Activated T-cell treated with anti-CD3 and anti-CD28 coated beads for 48 hours (primary cell): ENCODE measurements at places on chromosomes 12 and 14.

DNA sequence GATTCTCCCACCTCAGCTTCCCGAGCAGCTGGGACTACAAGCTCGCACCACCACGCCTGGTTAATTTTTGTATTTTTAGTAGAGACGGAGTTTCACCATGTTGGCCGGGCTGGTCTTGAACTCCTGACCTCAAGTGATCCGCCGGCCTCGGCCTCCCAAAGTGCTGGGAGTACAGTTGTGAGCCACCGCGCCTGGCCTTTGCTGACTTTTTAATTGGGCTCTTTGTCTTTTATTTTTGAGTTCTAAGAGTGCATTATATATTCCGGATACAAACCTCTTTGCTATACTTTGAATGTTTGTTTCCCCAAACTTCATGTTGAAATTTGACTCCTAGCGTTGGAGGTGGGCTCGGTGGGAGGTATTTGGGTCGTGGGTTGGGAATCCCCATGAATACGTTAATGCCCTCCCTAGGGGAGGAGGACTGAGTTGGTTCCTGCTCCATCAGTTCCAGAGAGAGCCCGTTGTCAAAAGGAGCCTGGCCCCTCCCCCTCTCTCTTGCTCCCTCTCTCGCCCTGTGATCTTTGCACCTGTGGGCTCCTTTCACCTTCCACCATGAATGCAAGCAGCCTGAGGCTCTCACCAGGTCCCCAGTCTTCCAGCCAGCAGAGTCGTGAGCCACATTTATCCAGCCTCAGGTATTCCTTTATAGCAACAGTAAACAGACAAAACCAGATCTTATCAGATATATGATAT is 103.2 kb upstream of the EVL start:
- DNase-seq: no peak

DNA sequence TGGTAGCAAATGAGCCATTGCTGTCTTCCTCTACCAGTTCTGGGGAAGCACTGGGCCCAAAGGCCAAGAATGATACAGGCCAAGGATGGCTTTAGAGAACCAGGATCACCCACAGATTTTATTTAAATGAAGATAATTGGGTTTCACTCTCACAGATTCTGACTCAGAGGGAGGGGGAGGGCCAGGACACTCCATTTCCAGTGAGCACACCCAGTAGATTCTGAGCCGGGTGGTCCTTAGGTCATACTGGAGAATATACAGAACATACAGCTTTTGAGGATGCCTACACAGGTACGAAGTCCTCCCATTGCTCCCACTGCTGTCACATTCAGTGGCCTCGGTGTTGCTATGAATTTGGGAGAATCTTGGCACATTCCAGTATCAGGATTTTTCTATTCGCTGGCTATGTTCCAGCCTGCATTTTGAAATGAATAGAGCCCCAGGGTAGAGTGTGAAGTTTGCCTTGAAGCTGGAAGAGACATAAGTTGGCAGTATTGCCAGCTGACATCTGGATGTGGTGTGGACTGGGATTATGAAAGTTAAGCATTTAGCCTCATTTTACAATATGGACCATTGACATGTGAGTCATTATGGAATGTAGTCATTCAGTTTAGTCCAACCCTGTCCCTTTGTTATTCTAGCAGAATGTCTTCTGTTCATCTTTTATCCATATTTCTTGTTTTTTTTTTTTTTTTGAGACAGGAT is 45.8 kb upstream of the POC1B start:
- DNase-seq: no peak

- no peak for DNase-seq
Observed at GRCh38 chr14:35223927-35224326, 68.3 kb upstream of the PSMA6 start.

- no peak for DNase-seq
Observed at GRCh38 chr14:87002776-87003175, 990.2 kb downstream of the GALC start.

DNA sequence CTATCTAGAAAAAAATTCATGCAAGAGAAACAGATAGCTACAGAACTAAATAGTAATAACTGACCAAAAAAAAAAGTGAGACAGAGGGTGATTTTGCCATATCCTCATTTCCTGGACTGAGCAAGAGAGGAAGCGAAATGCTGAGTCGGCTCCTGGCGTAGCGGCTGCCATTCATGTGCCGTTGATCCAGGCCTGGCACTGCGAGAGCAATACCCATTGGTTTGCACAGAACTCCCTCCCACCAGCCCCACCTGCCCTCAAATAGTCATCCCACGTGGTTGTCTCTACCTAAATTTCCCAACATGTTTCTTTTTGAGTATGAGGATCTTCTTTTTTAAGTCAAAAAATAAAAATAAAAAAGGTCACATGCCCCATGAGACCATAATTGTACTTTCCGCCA is 9.4 kb upstream of the WNT5B start:
- no peak for DNase-seq

GRCh38 chr12:7130701-7131501 is 730 bp downstream of the CLSTN3 start:
- DNase-seq: peak; percentile 34

DNA sequence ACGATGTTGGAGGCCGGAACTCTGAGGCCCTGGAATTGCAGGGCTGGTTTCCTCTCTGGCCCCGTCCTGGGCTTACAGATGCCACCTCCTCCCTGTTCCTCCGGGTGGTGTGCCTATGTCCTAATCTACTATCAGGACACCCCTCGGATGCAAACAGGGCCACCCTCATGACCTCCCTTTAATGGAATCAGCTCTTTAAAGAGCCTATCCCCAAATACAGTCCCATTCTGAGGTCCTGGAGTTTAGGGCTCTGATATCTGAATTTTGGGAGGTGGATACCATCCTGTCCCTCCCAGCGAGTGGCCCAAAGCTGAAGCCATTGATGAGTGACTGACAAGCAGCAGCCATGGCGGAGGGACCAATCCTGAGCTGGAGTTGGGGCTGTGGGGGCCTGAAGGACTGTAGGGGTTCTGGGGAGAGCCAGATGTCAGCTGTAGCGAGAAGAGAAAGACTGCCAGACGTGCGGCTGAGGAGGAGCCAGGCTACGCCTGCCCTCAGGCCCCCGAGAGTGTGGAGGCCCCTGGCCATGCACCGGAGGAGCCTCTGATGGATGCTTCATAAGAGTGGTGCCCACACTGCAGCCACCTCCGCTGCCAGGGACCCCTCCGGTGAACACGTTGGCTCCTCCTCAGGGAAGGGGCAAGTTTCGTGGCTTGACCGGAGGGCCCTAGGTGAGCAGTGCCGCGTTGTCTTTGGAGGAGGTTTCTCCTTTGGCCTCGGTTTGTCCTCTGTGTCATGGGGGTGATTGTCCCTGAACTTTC is 100.2 kb downstream of the KIF26A start:
- DNase-seq: no peak

- no peak for DNase-seq
Observed at GRCh38 chr12:118325081-118325480, 47.6 kb downstream of the TAOK3 start.

GRCh38 chr12:121232977-121233627 is 23.2 kb downstream of the P2RX4 start:
- no peak for DNase-seq

DNA sequence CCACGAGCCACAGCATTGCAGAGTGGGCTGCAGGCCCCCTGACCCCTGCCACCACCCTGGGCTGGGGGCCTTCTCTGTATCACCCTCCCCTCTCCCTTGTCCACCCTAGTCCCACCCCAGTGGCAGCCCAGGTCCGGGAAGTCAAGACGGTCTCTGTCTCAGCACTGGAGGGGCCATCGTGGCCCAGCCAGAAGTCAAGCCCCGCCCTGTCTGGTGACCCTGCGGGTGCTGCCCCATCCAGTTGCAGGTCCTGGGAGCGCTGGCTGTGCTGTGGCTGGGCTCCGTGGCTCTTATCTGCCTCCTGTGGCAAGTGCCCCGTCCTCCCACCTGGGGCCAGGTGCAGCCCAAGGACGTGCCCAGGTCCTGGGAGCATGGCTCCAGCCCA is 2.7 kb downstream of the PLD4 start:
- no peak for DNase-seq

DNA sequence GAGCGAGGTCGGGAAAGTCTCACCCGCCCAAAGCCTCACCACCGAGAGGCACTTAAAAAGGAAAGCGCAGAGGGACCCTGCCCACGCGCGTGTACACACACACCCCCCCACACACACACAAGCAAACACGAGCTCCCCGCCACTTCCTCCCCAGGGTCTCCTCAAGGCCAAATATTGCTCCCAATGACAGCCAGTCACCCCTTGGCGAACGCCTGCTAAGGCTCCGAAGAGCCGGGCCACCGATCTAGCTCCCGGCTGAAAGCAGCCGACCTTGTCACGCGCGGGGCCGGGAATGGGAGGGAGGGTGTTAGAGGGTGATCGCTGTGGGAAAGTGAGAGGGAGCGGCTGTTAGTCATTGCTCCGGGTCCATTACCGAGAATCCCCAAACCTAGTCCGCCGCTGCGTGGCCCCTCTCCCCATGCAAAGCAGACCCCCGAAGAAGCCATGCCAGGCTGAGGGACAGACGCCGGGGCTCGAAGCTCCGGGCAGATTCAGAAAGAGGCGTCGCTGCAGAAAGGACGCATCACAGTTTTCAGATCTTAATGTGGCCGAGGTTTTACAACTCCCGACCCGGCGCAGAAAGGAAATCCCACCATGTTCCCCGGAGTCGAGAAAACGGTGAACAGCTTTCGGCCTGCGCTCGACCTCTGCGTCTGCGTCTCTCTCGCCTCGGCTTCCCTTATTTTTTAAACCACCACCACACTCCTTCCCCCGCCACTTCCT is 2.6 kb downstream of the BMP4 start:
- no peak for DNase-seq

DNA sequence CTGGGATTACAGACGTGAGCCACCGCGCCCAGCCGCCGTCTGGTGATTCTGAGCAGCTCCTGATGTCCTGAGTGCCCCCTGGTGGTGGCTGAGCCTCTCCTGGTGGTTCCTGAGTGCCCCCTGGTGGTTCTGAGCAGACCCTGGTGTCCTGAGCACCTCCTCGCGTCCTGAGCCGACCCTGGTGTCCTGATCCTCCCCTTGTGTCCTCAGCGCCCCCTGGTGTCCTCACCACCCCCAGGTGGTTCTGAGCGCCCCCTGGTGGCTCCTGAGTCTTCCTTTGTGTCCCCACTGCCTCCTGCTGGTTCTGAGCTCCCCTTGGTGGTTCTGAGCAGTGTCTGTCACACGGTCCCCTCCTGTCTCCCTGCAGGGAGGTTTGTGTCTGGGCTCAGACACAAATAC is 1304.9 kb downstream of the TMEM121 start:
- peak; percentile 78 for DNase-seq

GRCh38 chr12:27013611-27014084 is 536 bp downstream of the TM7SF3 start:
- no peak for DNase-seq

- DNase-seq: no peak
Observed at GRCh38 chr12:100254876-100255275, 12.0 kb downstream of the DEPDC4 start.

DNA sequence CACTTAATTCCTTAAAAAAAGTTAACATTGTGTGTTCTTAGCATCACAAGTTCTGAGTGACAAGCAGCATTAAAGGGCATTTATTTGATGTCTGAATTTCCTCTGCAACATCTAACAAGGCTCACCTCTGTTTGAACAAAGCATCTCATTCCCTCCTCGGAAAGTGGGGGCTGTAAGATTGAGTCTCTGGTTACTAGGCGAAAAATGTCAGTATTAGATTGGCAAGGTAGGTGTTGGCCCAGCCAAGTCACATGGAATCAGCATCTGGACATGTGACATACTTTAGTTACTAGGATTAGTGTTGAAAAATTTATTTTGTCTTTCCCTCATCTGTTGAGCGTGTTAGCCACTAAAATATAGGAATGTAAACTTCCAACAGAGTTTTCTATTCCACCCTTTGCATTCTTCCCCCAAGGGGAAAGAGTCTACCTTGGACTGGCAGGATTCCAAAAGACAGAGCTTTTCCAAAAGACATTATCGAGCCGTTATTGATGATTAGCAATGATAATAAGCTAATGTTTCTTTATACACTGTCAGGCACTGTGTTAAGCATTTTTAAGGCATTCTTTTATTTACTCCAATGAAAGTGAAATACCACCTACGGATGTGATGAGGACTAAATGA is 194.9 kb upstream of the BTG1 start:
- no peak for DNase-seq

DNA sequence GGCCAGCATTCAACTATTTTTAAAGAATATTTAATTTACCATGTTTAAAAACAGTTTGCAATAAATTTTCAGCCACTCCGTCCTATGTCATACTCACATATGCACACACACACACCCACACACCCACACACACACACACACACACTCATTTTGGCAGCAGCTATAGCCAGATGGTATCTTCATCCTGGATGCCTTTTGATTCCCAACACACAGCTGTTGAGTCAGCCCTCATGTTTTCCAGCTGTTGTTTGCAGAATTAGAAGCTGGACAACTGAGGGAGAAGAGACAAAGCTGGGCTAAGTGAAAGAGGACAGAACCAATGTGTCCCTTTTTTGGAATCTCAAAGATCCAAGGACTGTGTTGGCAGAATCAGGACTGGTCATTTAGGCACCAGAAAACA is 80.0 kb upstream of the EGLN3 start:
- DNase-seq: no peak

- DNase-seq: no peak
Observed at GRCh38 chr12:119406308-119406707, 71.8 kb downstream of the CCDC60 start.

DNA sequence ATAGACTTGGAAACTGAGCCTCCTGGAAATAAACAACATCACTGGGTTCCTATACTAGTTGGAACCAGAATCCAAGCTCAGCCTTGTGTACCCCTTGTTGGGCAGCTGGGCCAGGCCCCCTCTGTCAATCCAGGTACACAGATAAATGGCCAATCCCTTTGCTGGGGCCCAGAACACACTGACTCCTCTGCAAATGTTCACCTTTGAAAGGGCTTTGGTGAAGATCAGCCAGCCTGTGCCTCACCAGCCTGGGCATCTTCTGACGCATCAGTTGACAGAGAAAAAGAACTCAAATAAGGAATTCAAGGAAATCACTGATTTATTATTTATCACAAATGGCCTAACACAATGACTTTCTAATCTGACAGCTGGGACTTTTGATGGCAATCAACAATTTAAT is 1090.2 kb downstream of the BCL11B start:
- no peak for DNase-seq

GRCh38 chr14:53016491-53016890 is 65.6 kb upstream of the FERMT2 start:
- DNase-seq: no peak

DNA sequence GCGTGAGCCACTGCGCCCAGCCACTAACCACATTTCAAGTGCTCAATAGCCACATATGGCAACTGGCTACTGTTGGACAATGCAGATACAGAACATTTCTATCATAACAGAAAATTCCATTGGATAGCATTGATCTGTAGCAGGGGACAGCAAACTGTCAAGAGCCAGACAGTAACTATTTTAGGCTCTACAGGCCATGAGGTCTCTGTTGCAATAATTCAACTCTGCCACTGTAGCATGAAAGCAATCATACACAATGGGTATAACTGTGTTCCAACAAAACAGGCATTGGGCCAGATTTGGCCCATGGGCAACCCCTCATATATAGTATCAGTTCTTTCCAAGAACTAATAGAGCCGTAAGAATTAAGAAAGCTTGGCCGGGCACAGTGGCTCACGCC is 8.0 kb downstream of the CSRNP2 start:
- no peak for DNase-seq
